Stimulated activated CD8-positive, alpha-beta memory T cell treated with anti-CD3 and anti-CD28 coated beads, Interleukin-12 subunit alpha, Interleukin-12 subunit beta, amount 100 ng/mL, for 4 hours (primary cell): ENCODE measurements at places on chromosomes 7 and 10.

- no peak for DNase-seq
These were observed 85.0 kb downstream of the ANKRD61 start for GRCh38 chr7:6116211-6116610.

- DNase-seq = no peak
These were observed 84.8 kb downstream of the PTPRE start for GRCh38 chr10:127991543-127992255.

GRCh38 chr10:89670926-89671325, 25.9 kb upstream of the PANK1 start:
- no peak for DNase-seq

- DNase-seq = no peak
These were observed 46.6 kb downstream of the CLEC2L start for GRCh38 chr7:139570119-139570518.

GRCh38 chr7:14380881-14381280, 391.4 kb upstream of the ETV1 start:
- DNase-seq = no peak

DNA sequence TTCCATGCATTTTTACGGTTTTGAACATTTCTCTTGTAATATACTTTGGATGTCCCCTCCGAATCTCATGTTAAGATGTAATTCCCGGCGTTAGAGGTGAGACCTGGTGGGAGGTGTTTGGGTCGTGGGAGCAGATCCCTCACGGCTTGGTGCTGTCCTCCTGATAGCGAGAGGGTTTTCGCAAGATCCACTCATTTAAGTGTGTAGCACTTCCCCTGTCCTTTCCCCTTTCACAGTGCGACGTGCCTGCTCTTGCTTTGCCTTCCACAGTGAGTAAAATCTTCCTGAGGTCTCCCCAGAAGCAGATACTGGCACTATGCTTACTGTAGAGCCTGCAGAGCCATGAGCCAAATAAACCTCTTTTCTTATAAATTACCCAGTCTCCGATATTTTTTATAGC, 6.6 kb downstream of the GPR141 start:
- no peak for DNase-seq

DNA sequence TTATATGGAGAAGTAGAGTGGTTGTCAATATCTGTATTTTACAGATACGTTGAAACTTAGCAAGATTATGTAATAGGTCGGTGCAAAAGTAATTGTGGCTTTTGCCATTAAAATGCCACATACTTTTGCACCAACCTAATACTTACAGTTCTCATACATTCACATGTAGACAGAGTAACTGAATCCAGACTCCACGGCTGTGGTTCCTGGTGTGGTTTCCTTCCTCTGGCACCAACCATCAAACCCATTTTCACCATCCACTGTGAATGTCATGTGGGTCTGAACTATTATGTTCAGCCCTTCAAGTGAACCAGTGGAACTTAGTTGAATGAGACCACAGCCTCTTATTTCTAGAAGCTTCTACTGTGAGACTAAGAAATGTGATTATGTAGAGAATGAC, 31.5 kb upstream of the SLIT1 start:
- no peak for DNase-seq

DNA sequence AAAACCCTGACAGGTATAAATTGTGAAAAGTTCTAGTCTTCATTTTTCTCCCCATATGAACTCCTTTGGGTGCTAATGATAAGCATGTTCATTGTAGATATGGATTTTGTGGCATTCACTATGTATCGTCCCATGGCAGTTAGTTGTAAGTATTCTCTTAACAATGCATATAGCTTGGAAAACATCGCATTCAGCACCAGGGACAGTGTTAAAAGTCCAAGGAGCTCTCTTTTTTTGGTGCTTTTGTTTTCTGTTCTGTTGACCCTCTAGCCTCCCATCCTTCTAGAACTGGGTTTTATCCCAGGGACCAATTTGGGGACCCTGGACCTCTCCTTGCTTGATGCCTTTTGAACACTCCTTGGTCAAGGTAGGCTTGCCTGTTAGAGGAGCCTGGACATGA, 37.7 kb downstream of the INSYN2A start:
- DNase-seq = no peak

GRCh38 chr10:123945325-123945920, 53.8 kb upstream of the CPXM2 start:
- DNase-seq = no peak

DNA sequence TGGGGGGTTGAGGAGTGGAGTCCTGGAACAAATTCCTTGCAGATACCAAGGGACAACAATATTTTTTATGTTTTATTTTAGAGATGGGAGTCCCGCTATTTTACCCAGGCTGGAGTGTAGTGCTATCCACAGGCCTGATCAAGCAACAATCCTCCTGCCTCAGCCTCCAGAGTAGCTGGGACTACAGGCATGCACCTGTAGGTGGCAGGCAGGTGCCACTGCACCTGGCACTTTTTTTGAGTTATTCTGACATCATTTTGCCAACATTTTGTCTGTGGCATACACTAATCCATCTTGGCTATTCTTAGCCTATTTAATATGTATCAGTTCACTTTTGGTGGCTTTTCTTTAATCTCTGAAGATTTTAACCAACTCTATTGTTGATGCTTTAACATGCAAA, 317.8 kb upstream of the MTPN start:
- DNase-seq = no peak

DNA sequence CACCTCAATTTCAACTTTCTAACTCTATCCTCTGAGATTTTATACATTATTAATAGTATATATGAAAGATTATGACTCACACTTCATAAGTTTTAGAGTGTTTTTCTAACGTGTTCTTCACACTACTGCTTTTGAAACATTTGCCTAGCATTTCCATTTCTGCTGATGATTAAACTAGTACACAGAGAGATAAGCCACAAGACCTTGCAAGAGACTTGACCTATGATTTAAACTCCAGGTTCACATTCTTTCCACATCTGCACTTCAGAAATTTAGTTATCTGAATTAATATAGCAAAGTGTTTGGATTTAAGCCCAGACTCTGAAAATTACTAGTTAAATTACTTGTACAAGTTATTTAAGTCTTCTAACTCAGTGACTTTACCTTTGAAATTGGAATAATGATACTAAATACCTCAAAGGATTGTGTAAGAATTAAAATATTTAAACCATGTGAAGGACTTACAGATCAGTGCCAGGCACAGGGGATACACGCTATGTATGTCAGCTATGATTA, 66.6 kb downstream of the PCLO start:
- no peak for DNase-seq

DNA sequence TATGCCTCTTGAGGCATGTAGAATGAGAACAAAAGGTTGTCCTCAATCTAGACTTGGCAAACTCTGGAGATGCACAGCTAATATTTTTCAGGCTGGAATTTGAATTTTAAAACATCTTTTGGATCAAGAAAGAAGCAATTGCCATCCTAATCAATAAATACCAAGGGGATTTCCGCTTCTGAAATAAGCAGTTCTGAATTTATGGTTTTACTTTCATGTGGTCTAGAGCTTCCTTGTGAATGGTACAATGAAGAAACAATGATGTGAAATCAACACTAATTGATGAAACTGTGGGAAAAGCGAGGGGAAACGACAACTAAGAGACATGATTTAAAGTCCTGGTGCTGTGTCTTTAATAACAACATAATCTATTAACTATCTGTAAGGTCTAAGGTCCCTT, 1202.7 kb downstream of the SORCS3 start:
- DNase-seq = no peak

- DNase-seq = peak; percentile 8
These were observed 86.9 kb downstream of the JAZF1 start for GRCh38 chr7:28093623-28094232.

GRCh38 chr7:94253686-94254085, 141.0 kb upstream of the COL1A2 start:
- no peak for DNase-seq

DNA sequence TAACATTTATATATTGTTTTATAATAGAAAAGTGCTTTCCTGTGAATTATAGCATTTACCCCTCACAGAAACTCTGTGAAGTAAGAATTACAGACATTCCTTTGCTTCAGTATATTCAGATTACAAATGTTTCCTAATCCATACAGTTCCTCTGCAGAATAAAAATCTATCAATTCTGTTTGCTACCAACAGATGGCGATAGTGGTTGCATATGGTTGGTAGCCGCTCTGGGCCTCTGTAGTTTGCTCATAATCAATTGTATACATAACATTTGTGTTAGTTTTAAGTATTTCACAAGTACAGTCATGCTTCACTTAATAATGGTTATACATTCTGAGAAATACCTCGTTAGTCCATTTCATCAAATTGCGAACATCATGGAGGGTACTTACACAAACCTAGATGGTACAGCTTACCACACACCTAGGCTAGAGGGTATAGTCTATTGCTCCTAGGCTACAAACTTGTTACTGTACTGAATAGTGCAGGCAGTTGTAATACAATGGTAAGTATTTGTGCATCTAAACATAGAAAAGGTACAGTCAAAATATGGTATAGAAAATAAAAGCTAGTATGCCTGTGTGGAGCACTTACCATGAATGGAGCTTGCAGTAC, 94.4 kb upstream of the STEAP4 start:
- no peak for DNase-seq

DNA sequence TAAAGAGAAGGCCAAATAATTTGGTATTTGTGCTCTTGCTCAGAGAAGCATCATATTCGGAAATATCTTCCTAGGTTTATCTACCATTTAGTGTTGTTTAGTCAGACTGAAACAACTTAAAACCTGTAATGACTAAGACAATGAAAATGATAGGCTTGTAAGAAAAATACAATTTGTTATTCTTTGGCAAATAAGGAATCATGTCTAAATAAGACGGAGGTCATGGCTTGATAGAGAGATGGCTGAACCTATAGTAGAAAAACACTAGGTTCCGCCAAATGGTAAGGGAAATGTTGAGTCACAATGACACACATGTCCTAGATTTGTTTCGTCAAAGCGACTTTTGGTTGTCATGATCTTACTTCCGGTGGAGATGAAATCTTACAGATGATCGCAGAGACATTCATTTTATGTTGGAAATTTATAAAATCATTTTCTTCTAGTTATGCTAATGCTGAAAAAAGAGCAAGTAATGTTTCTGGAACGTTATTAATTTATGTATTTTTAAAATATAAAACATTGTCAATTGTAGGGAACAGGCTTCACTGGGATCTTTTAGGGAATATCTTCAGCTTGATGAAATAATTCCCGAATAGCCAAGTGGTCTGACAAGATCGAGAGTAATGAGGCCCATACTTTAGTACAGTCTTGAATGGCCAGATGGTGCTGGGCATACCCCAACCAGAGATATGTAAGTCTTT, 1.0 kb downstream of the SRGN start:
- DNase-seq = no peak

GRCh38 chr10:104066945-104067344, 18.7 kb downstream of the COL17A1 start:
- DNase-seq = no peak

DNA sequence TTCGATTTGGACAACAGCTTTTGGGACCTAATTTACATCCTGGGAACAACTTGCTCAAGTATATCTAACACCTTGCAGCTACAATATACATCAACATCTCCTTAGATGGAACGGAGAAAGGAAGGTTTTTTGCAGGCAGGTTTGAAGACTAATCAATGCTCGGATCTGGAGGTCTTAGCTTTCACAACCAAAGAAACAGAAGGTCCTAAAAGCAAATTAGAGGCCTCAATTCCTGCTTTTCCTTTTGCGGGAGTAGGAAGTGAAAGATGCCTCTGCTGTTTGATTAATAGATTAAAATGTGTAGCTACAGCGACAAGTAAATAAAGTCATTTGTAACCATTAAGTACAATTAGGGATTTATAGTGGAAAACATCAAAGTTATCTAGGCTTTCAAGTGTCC, 3.7 kb upstream of the SP8 start:
- no peak for DNase-seq

DNA sequence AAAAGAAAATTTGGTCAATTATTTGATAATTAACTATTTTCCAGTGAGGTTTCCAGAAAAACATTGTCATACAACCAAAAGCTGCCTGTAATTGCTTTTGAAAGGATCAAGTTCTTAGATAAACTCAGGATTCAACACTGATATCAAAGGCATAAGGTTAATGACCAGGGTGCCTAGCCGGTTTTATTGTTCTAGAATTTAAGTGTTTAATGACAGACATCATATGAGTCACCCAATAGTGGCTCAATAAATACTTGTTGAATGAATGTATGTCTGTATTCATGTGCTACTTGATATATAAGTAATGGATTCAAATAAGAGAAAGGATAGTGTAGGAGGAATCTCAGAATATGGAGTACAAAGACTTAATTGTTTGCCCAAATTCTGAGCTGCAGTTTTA, 196.1 kb upstream of the LRGUK start:
- no peak for DNase-seq
